T-helper 17 cell (primary cell): ENCODE measurements at places on chromosomes 3 and 15.

DNA sequence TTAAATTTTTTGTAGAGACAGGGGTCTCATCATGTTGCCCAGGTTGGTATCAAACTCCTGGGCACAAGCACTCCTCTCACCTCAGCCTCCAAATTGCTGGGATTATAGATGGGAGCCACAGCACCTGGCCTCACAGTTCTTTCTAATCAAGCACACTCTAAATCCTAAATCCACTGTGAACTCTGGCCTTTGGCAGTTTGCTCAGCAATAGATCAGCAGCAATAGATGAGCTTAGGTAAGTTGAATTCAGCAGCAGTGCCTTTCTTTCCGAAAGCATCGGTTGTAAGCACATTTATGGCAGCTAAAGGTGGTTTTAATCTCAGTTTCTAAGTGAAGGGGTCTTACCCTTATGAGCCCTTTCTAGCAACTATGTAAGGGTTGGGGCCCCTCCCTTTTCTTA is 16.6 kb downstream of the PDHB start:
- no peak for DNase-seq

- no peak for DNase-seq
Measured at GRCh38 chr3:4138150-4138785, 164.9 kb upstream of the SETMAR start.

DNA sequence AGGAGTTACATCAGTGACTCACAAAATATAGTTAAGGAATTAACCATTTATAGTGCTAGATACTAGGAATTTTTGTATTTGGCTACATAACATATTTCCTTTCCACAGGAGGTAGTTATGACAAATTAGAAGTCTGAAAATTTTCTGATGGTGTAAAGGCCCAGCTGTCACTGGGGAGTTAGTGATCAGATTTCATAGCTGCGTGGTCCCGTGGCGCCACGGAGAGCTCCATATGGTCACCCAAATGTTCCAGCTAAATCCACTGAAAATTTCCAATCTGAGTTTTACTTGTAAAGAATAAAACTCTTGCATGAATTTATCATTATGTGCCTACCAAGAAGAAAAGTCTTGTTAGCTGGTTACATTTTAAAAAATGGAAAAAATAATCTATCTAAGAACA is 368.9 kb upstream of the PLSCR5 start:
- no peak for DNase-seq

DNA sequence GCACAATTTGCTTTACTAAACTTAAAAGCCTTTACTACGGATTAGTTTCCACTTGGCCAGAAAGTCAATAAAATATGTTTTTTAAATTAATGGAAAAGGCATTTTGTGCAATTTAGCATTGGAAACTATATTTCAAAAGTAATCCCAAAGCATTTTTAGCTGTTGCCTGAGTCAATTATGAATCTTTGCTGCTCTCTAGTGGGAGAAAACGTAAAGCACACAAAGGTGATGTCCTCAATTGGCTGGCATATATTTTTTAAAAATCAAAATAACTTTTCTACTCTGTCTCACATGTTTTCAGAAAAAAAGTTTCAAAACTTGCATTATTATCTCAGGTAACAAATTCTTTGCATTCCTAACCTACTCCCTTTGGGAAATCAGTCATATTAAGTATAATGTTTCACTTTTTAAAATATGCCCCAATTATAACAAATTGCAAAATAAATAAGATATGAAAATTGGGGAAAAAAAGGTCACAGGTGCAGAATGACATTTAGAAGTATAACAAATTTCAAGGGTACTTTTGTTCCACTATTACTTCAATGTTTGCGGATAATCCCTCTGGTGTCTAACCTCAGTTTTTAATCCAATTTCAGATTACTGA is 47.2 kb upstream of the TEX55 start:
- no peak for DNase-seq
